HS-5 (cell line): ENCODE measurements at places on chromosomes 6 and 20.

DNA sequence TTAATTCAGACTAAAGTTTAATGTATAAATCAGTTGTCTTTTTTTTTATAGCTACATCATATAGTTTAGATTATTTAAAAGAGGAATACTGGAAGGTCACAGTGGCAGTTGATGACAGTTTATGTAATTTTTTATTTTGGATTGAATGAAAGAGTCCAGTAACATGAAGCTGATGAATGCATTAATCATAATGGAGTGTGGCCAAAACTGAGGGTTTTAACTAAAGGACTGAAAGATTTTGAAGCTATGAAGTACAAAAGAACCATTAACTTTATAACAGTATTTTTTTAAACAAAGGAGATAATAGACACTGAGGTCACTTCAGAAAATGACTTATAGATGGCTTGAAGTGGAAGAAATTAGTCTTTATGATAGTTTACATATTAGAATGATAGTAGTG, 41.3 kb downstream of the TRMT11 start:
- DNase-seq = no peak

GRCh38 chr6:108920751-108921150, 72.5 kb downstream of the ARMC2 start:
- no peak for DNase-seq

DNA sequence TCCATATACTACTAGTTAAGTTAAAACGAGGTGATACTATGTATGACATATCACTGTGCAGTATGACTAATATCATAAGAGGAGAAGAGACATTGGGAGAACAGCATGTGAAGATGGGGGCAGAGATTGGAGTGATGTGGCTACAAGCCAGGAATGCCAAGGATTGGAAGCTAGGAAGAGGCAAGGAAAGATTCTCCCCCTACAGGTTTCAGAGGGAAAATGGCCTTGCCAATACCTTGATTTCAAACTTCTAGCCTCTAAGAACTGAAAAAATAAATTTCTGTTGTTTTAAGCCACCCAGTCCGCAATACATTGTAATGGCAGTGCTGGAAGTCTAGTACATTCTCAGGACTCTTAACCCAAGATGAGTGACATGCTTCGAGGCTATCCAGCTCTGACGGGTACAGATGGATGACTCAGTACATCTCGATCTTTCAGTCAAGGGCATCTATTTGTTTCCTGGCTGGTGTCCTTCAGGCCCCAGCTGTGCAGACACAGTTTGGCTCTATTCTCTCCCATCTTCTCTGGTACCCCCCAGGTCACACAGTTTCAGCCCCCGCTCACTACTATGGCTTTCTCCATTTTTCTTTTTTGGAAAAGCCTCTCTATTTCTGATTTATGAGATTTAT, 55.5 kb upstream of the THEMIS start:
- DNase-seq = no peak

- no peak for DNase-seq
These were observed 10.8 kb downstream of the IPCEF1 start for GRCh38 chr6:154345811-154346210.

DNA sequence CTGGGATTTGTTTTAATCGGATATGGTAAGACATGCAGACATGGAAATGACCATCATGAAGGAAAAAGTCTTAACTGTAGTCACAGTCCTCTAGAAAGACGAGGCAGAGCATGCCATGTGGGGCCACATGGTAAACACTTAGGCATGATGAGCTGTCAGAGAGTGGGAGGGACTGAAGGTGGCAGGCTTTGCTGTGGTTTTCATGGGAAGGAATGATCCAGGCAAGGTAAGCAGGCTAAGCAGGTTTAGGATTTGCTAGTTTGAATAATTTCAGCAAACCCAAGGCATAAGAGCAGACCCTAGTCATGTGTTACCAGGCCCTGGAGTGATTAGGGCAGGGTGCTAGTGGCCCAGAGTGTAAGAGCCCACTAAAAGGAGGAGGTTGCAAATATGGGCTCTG, 47.2 kb upstream of the STMND1 start:
- DNase-seq = no peak

DNA sequence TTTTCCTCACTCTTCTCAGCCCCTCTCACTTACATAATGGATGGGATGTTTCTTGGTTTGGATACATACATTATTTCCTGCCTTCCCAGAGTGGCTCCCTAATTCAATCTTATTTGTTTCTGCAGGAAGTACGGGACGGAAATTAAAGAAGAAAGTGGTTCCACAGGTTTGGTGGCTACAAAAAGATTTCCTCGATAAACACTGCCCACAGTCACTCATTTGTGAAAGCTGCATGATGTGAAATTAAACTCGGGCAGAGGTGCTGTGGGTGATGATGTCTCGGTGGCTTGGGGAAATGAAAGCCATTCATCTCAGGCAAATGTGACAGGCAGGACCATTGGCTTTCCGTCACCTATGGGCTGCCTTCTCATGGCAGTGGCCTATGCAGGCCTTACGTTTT, 119.5 kb upstream of the KCNG1 start:
- DNase-seq = no peak

DNA sequence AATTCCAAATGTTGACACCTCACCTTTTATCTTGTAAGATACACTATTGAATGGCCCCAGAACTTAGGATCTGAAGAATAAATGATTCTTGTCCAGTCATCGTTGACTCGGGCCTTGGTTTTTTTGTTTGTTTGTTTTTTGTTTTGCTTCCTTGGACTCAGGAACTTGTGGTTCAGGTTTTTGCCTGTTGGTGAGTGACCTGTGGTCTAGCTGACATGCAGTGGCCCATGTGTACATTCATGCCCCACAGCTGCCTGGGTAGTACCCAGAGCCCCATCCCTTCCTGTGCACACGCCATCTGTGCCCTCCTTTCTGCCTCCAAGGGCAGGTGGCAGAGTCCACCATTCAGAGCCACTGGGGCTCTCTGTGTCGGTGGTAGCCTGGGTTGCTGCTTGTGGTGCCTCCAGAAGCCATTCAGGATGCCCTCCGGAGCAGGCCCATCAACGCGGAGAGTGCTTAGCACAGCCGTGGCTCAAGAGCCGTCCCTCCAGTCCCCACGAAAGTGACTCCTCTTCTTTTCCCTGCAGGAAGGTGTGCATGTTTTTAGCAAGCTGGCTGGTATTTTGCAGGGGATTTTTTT, 85.9 kb downstream of the SYNJ2 start:
- DNase-seq = no peak

DNA sequence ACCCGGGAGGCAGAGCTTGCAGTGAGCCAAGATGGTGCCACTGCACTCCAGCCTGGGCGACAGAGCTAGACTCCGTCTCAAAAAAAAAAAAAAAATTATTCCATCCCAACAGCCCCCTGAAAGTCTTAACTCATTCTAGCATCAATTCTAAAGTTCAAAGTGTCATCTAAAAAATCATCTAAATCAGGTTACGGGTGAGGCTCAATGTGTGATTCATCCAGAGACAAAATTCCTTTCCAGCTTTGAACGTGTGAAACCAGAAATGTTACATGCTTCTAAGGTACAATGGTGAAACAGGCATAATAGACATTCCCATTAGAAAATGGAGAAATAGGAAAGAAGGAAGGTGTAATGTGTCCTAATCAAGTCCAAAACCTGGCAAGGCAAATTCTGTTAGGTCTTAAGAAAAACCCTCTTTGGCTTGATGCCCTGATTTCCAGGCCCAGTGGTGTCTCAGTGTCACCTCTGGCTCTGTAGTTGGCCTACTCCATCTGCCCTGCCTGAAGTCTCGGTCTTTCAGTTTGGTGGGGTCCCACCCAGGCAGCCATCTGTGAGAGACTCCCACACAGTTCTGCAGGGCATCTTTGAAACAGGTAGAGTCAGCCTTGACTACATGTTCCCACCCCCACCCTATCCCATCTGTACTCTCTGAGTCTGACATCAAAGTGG, 43.5 kb downstream of the HFE start:
- DNase-seq = no peak

DNA sequence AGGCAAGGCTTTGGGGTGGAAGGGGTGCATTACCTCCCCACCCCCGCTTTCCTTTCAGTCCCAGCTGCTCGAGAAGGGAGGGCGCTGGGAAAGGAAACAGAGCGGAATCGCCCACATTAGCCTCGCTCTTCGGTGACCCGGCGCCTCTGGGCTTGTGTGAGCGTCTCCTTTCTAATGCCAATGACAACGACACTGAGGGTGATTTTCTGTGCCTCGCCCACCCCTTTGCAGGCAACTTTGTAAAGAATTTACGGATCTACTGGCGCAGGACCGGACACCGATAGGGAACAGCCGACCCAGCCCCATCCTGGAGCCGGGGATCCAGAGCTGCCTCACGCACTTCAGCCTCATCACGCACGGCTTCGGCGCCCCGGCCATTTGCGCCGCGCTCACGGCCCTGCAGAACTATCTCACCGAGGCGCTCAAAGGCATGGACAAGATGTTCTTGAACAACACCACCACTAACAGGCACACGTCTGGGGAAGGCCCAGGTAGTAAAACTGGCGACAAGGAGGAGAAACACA, 24.3 kb downstream of the TFAP2B start:
- DNase-seq = no peak

DNA sequence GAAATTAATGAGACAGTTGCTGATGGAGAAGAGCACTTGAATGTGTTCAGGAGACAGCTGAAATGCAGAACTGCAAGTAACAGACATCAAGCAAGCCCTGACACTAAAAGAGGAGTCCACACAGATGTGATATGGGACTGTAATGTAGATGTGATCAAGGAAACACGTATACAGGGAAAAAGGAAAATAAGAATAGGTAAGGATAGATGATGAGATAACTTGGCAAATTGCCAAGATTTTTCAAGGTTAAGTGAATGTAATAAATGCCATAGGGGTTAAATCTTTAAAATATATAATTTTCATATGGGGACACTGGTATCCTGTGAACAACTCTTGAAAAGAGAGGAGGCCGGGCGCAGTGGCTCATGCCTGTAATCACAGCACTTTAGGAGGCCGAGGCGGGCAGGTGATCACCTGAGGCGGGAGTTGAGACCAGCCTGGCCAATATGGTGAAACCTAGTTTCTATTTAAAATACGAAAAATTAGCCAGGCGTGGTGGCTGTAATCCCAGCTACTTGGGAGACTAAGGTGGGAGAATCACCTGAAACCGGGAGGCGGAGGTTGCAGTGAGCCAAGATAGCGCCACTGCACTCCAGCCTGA, 7.2 kb upstream of the SNX14 start:
- no peak for DNase-seq

- no peak for DNase-seq
These were observed 28.8 kb downstream of the RARS2 start for GRCh38 chr6:87561017-87561416.

DNA sequence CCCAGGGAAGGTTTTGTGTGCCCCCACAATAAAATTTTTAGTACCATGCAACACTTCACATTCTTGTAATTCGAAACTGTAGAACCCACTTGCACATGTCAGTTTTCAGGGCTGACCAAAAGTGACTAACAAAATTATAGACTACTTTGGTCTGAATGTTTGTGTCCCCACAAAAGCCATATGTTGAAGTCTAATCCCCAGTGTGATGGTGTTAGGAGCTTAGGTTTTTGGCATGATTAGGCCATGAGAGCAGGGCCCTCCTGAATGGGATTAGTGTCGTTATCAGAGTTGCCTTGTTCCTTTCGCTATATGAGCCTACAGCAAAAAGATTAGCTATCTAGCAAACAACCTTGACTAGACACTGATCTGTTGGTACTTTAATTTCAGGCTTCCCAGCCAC, 49.0 kb upstream of the TENT5A start:
- DNase-seq = no peak

DNA sequence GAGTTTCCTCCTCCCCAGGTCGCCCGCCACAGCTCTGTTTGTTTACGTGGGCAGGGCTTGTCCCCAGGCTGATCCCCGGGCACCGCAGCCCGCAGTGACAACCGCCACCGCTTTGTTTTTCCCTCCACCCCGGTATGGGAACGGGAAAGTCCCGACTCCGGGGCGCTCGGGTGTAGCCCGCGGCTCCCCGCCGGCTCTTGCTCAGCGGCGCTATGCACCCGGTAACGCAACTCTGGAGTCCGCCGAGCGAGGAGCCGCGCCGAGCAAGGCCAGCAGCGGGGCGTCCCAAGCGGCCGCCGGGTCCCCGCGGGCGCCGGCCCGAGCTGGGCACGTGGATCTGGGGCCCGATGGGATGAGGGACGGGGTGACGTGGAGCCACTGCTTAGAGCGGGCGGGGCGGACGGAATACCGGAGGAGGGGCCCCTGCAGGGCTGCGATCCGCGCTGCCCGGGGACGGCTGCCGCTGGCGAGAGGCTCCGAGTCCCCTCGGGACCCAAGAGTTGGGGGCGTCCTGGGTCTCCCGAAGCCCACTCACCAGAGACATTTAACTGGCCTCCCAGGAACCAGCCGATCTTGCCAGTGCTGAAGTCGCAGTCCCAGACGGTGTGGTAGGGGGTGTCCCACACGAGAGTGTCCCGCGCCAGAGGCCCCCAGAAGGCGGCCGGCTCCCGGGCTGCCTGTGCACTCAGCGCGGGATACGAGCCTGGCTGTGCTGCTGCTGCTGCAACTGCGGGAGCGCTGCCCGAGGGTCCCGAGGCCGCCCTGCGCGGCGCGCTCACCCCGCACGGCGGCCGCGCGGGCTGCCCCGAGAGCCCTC, 497 bp downstream of the ACSS1 start:
- no peak for DNase-seq

GRCh38 chr6:18262702-18263417, 1.5 kb downstream of the DEK start:
- no peak for DNase-seq

DNA sequence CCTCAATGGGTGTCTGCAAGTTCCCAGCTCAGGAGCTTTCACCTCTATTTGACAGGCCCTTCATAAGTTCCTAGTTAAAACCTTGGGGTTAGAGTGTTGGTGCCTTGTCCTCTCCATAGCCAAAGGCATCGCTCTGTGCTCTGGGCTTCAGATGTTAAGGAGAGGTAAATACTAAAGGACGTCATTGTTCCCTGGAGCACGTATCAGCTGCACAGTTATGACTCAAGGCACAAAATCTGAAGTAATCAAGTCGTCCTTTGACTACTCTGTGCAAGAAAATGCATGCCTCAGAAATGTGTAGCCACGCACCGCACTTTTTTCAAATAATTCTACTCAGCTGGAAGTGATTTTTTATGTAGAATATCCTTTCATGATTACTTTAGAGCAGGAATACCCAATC, 240.8 kb upstream of the QKI start:
- DNase-seq = no peak

GRCh38 chr6:113031591-113032238, 684.6 kb downstream of the RFPL4B start:
- DNase-seq = no peak

DNA sequence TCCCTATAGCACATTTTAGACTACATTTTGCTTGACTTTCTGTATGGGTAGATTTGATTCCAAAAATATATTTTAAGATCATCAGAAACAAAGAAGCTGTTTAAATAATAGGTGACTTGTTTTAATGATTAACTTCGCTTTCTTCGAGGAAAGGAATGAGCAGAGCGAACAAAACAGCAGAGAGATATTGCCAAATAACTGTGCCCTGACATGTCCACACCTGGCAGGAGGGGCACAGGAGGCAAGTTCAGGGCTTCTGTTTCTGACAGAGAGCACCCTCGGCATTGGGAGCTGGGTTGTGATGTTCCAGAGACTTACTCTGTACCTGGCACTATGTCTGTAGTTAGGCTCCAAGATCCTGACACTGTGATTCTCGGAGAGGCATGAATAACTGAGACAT, 155.7 kb upstream of the SASH1 start:
- DNase-seq = no peak

GRCh38 chr20:56566621-56567020, 33.6 kb downstream of the FAM209B start:
- DNase-seq = no peak

- no peak for DNase-seq
These were observed 73.0 kb downstream of the TIAM2 start for GRCh38 chr6:155067956-155068615.
